ENCODE measurements at places on chromosomes 2 and 18. TPM values are rescaled to one million over a fixed set of nuclear protein-coding genes. Genes with fewer than 3 reads are reported as not detected.

Gene MXD1
- 23.6 TPM for total RNA-seq

Gene TTR
- total RNA-seq = not detected

Gene CDH20
- not detected for total RNA-seq

Gene ZNF396
- 1.3 TPM for total RNA-seq

Gene DRC1
- total RNA-seq = not detected

Gene CIDEA
- not detected for total RNA-seq

Gene PCARE
- not detected for total RNA-seq

Gene DDX1
- total RNA-seq = 57.0 TPM

Gene PIEZO2
- not detected for total RNA-seq

Gene MYOM1
- 2.0 TPM for total RNA-seq

Gene CNTNAP5
- total RNA-seq = not detected

Gene ATF2
- total RNA-seq = 55.0 TPM

Gene EVA1A
- 0.36 TPM for total RNA-seq

Gene HOXD12
- not detected for total RNA-seq

Gene PFN4
- total RNA-seq = not detected

Gene REG1B
- not detected for total RNA-seq

Gene CD8B2
- total RNA-seq = 0.08 TPM
